ENCODE measurements at places on chromosomes 7 and 10. TPM values are rescaled to one million over a fixed set of nuclear protein-coding genes. Genes with fewer than 3 reads are reported as not detected.

- peaks cover 4% of the 10 kb centered on the region for H3K4me1 ChIP-seq
- H3K36me3 ChIP-seq: no peaks in the 10 kb centered on the region
- no peak overlapping the region for H3K27ac ChIP-seq
- H3K27me3 ChIP-seq: no peaks in the 10 kb centered on the region
- H3K4me3 ChIP-seq: no peak overlapping the region
- no peak for DNase-seq
These were observed 6.2 kb upstream of the ZAN start for GRCh38 chr7:100726996-100727761.

DNA sequence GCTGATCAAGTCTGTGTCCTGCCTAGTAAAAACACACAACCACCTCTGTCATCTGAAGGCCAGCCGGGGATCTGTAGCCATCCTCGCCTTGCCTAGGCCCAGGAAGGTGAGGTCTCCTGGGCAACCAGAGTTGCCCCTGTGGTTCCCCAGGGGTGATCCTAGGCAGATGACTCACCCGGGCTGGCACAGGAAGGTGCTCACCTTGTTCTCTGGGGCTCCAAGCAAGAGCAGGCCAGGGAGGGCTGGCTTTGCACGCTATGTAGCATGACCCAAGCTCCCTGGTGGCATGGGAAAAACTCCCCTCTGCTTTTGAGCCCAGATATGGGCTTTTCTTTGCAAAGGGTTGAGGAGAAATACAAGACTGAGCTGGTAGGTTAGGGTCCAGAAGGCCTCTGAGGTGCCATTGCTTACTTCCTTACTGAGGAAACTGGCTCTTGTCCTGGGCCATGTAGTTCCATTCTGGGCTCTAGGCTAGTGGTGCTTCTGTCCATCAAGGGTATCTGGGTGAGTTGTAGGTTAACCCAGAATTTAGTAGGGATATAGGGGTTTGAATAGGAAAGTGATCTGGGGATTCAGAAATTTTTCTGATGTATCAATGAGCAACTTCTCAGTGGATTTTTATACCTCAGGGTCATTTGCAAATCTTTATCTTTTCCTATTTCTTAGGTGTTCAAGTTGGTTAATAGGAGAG lies 112.0 kb downstream of the NT5C2 start:
- no peak overlapping the region for H3K4me3 ChIP-seq
- H3K4me1 ChIP-seq: no peaks in the 10 kb centered on the region
- no peak overlapping the region for H3K27ac ChIP-seq
- no peaks in the 10 kb centered on the region for H3K27me3 ChIP-seq

DNA sequence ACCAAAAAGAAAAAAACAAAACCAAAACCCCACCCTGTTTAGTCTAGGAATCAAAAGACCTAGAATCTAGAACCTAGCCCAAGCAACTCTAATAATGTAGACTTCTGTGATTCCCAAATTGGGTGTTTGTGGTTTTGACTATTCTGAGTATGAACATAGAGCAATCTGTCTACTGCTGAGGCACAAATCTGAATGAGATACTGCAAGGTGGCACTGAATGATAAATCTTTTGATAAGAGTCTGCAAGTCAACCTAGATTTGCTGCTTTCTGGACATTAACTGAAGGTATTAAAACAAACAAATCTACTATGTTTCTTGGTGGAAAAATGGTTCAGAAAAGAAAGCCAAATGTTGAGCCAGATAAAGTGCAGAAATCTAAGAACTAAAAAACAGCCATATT lies 50.6 kb downstream of the IRF5 start:
- H3K27ac ChIP-seq: no peak overlapping the region
- H3K4me1 ChIP-seq: no peaks in the 10 kb centered on the region
- H3K36me3 ChIP-seq: peaks cover 45% of the 10 kb centered on the region
- DNase-seq: no peak
- no peak overlapping the region for H3K4me3 ChIP-seq
- no peaks in the 10 kb centered on the region for H3K27me3 ChIP-seq

GRCh38 chr10:50439806-50440205 lies 183.9 kb downstream of the SGMS1 start:
- H3K4me3 ChIP-seq: no peak overlapping the region
- H3K36me3 ChIP-seq: no peaks in the 10 kb centered on the region

DNA sequence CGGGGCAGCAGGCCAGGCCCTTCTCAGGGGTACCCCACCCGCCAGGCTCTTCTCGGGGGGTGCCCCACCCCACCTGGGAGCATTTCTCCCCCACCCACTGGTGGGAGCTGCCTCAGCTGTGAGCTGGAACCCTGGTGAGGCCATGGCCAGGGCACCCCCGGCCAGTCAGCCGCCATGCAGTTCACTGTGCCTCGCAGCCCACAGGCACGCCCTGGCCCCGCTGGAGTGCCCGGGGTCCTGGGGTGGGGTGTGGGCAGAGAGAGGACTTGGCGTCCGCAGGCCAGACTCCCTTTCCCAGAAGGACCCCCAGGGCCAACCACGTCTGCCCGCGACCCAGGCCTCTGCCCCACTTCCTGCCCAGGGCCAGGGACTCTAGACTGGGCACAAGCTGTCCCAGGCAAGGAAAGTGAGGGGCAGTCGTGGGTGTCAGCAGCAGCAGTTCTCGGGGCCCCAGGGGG lies 13.1 kb downstream of the DPYSL4 start:
- peak; percentile 79 for DNase-seq
- H3K36me3 ChIP-seq: no peaks in the 10 kb centered on the region
- H3K4me3 ChIP-seq: no peak overlapping the region
- H3K4me1 ChIP-seq: no peaks in the 10 kb centered on the region

GRCh38 chr7:48638041-48638440 lies 286.3 kb upstream of the CDC14C start:
- H3K27ac ChIP-seq: no peak overlapping the region
- DNase-seq: no peak
- no peak overlapping the region for H3K4me3 ChIP-seq
- no peaks in the 10 kb centered on the region for H3K27me3 ChIP-seq
- H3K4me1 ChIP-seq: no peaks in the 10 kb centered on the region

DNA sequence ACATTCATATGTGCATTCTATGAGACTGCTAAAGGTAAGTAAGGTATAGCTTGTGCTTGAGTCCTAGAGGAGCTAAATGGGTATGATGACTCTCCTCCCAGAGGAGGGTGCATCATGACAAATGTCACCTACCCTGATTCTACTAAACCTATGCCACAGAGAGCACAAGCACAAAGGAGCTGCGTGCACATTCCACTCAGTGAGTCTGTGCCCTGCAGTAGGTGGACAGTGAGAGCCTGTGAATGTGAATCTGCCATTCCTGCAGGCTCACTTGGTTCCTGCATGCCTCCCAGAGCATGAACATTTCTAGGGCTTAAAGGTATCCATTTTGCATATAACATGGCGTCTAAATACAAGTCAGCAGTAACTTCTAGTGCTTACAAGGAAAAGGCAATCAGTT lies 46.8 kb downstream of the PRKAR2B start:
- no peak overlapping the region for H3K27ac ChIP-seq
- no peaks in the 10 kb centered on the region for H3K27me3 ChIP-seq
- H3K36me3 ChIP-seq: no peaks in the 10 kb centered on the region
- H3K4me3 ChIP-seq: no peak overlapping the region

DNA sequence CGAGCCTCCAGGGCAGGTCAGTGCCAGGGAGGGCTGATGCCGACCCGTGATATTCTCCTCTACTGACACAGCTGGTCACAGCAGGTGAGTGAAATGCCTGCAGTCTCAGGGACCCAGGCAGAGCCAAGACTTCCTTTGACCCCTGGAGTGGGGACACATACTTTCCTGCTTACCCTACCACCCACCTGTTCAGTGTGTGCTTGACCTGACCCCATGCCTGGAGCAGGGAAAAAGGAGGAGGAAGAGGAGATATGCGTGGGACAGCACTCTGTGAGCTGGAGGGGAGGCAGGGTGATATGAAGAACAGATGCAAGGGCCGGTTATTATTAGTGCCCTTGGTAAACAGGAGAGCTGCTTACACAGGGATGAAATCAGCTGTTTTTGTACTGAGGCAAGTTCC lies 40.8 kb upstream of the WIPF3 start:
- no peaks in the 10 kb centered on the region for H3K36me3 ChIP-seq
- H3K27me3 ChIP-seq: no peaks in the 10 kb centered on the region
- DNase-seq: no peak

GRCh38 chr7:16991551-16991950 lies 109.8 kb upstream of the AGR3 start:
- peak overlapping the region; percentile 70 for H3K27ac ChIP-seq
- H3K36me3 ChIP-seq: no peaks in the 10 kb centered on the region
- no peaks in the 10 kb centered on the region for H3K27me3 ChIP-seq

HTR5A gene
- not detected for total RNA-seq

GIMAP2 gene
- 27.6 TPM for total RNA-seq

CNPY1 gene
- total RNA-seq: not detected

All from upper lobe of left lung (tissue), 6 donors.